Omental fat pad (tissue), 4 donors: ENCODE measurements at places on chromosomes 11 and 22.

GRCh38 chr11:108871152-108871551 lies 206.3 kb downstream of the DDX10 start:
- no peak for DNase-seq

GRCh38 chr11:124394408-124394807 lies 4.4 kb downstream of the OR8B3 start:
- no peak for DNase-seq

DNA sequence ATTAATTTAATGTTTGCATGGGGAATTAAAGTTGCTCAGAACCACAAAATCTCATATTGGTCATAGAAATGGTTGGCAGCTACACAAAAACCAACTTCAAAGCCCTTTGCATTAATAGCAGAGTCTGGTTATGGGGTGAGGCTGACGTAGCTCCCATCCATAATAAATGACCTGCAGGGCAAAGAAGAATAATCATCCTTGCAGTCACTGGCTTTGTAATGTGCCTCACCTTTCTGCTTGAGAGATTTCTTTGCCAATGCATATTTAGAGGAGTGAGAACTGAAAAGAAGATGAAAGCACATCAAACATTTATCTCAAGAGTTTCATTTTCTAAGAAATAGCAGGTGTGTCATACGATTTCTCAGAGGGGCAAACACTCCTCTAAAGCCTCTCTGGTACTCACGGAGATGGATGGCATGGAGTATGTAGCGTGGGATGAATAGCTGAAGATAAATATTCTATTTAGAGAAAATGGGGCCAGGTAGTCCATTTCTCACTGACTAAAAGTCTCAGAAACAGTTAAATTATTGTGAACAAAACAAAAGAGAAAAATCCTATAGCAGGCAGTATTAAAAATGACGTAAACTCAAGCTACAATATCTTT lies 1491.9 kb downstream of the FAM181B start:
- DNase-seq = no peak

GRCh38 chr11:9675691-9676090 lies 11.8 kb downstream of the SWAP70 start:
- no peak for DNase-seq

DNA sequence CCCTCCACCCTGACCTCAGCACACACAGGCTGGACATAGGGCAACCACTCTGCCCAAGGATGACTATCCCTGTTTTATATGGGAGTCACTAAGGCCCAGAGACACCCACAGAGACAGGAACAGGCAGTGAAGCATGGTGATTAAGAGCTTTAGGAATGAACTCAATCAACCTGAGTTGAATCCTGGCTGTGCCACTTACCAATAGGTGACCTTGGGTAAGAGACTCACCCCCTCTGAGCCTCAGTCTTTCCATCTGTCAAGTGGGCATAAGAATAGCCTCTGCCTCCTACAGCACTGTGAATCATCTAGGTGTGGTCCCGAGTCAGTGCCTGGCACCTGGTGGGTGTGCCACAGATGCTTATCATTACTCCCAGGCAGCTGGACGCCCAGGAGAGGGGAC lies 6.8 kb downstream of the CRYBB1 start:
- no peak for DNase-seq

DNA sequence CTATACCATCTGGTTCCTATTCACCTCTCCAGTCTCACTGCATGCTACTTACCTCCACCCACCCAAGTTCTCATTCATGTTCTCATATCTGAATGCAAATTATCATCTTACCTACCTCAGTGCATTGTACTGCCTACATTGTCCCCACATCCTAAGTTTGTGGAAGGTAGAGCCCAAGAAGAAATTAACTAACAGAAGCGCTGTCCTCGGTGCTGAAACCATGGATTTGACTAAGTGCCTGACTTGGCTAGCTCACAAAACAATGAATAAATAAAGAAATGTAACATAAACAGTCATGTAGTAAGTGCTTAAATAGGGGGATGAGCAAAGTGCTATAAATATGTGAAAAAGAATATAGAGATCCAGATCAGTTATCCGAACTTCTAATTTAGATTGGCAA lies 63.2 kb downstream of the GRIA4 start:
- DNase-seq = no peak

DNA sequence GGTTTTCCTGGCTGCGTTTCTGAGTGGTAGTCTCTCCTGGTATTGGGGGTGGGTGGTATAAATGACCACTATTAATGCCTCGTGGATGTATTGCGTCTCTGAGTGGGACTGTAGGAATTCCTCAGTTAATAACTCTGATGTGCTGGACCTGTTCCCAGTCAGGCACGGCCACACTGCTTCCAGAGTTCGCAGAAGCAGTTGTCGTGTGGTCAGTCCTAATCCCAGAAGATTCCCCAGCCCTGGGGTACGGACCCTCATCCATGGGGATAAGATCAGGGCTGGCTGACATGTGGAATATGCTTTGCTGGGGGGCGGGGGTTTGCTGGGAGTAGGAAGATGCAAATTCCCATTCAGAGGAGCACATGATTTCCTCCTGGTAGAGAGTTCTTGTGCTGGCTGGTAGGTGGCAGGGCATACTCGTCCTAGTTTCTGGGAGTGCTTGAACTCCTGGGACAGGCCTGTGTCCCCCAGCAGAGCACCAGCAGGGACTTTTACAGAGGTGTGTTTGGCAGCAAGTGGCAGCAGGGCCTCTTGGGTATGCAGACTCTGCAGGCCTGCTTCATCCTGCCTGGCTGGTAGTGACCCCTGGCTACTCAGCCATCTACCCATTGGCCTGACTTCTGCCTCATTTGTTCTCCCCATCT lies 157.4 kb downstream of the NAV2 start:
- no peak for DNase-seq

DNA sequence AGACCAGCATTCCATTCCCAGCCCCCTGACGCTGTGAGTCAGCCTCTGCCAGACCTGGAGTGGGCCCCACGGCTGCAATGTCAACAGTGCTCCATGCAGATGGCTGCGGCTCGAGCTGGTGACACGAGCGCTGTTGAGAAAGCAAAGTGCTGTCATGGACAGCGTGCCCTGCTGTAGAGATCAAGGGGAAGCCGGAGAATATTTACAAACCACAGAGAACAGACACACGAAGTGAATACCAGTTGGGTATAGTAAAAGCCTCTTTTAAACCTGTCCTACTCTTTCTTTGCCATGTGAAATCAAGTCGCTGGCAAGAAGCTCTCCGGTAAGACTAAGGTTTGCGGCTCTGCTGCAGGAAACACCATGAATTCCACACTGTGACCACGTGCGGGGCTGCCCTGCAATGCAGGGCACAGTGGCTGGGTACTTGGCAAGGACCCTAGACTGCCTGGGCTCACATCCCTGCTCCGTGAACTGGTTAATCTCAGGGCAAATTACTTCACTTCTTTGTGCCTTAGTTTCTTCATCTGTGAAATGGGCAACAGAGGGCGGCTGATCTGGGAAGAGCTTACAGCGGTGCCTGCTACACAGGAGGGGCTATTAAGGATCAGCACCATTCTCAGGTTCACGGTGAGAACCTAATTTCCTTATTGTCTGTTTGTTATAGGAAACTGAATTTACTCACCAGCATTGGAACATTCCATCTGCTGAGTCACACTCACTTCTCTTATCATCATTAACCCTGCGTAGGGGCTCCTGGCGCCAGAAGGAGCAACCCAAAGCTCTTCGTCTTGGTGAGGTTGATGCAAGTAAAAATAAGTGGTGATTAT lies 27.8 kb upstream of the ELFN2 start:
- no peak for DNase-seq

DNA sequence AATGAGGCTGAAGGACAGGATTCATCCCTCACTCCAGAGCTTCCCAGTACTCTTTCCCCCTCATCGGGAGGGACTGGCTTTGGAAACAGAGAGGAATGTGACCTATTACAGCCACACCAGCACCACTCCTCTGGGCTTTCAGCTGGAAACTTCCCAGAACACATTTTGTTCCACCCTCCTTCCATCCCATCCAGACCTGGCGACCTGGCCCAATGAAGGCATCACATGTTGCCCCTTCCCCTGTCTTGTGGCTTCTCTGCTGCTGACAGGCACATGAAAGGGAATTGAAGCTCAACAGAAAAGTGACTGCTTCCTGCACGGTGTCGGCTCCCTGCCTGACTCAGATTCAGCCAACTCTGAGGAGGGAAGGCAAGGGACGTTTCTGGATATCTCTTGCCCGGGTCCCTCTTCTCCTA lies 19.1 kb downstream of the IRAG1 start:
- DNase-seq = no peak

- DNase-seq = no peak
Measured at GRCh38 chr22:23915290-23915689, 21.1 kb downstream of the MIF start.

GRCh38 chr11:111250936-111251335 lies 5.4 kb downstream of the POU2AF2 start:
- DNase-seq = no peak

DNA sequence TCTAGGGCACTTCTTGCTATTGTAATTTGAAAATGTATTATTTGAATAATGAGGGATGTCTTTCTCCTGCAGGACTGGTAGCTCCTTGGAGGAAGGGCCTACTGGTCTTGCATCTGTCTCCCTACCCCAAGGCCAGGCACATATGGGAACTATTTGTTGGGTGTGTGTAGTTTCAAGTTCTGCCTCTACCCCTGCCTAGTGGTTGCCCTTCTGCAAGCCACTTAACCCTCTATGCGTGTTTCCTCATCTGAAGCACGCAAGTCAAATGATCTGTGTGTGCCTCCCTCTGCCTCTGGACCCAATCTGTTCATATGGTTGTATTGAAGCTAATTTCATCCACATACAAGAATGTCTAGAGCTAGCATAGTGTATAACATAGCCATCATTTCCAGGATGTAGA lies 67.0 kb downstream of the WNT11 start:
- DNase-seq = no peak

GRCh38 chr22:47199261-47199978 lies 437.0 kb downstream of the TBC1D22A start:
- peak; percentile 6 for DNase-seq

- no peak for DNase-seq
Measured at GRCh38 chr22:21103633-21104032, 57.9 kb downstream of the LRRC74B start.

GRCh38 chr22:39475337-39475736 lies 18.5 kb downstream of the MGAT3 start:
- no peak for DNase-seq

- no peak for DNase-seq
Measured at GRCh38 chr11:1566381-1567051, 5.6 kb downstream of the DUSP8 start.

GRCh38 chr11:19995145-19995544 lies 165.1 kb downstream of the DBX1 start:
- DNase-seq = no peak

DNA sequence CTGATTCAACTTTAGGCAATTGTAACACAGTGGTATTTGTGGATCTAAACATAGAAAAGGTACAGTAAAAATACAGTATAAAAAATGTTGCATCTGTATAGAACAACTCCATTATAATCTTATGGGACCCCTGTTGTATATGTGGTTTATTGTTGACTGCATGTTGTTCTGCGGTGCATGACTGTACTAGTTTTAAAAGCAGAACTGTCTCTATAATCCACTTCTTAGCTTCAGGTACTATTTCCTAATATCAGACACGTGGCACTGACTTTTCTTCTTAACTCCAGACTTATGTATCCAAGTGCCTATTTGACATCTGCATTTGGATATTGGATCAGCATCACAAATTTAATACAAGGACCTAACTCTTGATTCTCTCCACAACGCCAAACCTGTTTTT lies 41.1 kb downstream of the PACS1 start:
- no peak for DNase-seq

- DNase-seq = no peak
Measured at GRCh38 chr11:36229091-36229705, 60.0 kb downstream of the COMMD9 start.

DNA sequence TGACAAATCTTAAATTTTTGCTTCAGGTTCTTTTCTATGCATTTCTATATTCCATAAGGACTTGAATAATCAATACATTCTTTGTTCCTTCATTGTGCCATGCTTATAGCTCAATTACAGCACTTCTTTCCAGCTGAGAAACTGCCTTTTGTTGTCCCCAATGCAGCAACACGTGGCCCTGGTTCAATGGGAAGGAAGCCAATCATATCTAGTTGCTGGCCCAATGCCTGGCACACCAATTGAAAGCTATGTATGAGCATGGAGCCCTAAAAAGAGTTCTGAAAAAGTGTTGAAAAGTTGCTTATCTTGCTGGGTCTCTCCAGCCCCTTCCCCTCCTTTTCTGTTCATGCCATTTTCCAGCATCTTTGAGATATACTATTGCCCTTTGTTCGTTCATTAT lies 448.0 kb upstream of the FAT3 start:
- no peak for DNase-seq

DNA sequence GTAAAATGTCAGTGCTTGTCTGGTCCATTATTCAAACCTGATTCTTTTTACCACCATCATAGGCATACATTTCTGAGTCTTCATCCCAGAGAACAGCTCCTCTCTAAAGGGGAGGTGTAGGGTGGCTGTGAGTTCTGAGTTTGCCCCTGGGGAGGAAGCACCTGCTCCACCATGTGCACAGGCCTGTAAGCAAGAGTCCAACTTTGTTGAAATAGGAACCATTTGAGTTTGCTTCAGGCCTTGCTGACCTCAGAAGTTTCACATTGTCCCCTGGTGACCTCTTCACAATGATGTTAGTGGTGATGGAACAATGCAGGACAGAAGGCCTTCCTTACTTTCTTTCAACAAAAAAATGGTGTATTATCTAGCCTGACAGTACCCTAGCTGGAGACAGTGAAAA lies 54.6 kb upstream of the TOP3B start:
- DNase-seq = no peak

DNA sequence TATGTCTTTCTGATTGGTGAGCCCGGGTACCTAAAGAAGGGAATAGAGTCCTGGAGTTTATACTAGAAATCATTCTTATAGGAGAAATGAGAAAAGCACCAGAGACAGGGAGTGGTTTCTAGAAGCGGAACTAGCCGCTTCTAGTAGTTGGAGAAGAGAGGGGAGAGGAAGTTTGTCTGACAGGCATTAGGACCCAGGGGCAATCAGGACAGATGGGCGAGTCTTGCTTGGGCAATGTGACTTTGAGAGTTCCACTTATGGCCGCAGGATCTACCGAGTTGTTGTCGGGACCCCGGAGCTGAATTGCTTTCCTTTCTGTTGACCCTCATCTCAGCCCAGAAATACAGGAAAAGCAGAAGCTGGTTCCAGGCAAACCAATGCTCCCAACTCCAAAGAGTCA lies 596.8 kb upstream of the CNTN5 start:
- DNase-seq = no peak

GRCh38 chr22:45481661-45482060 lies 21.0 kb upstream of the FBLN1 start:
- DNase-seq = no peak

DNA sequence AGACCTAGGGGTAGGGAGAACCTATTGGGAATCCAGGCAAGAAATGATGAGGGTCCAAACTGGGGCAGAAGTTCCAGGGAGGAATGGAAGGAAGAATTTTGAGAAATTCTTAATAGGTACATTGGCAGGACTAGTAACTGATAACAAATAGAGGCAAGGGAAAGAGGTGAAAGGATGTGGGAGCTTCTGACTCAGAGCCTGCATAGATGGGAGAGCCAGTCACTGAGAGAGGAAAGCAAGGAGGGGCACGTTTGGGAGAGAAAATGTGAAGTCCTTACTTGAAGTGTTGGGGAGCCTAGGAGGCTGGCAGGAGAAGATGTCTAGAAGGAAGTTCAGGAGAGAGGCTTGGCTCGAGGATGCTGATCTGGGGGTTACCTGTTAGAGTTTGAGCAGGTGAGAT lies 104.6 kb upstream of the NCAM1 start:
- no peak for DNase-seq
